Omental fat pad (tissue), 4 donors: ENCODE measurements at places on chromosomes 4 and X. TPM values are rescaled to one million over a fixed set of nuclear protein-coding genes. Genes with fewer than 3 reads are reported as not detected.

The MBTPS2 gene
- 8.3 TPM for total RNA-seq

The IGSF1 gene
- total RNA-seq, result 2.0 TPM

The POU3F4 gene
- total RNA-seq, result not detected

The F9 gene
- not detected for total RNA-seq

The C4orf51 gene
- not detected for total RNA-seq

The CT45A5 gene
- not detected for total RNA-seq

The FAM9B gene
- total RNA-seq, result not detected

The PTPN13 gene
- 80.1 TPM for total RNA-seq

The CORIN gene
- total RNA-seq, result 0.28 TPM

The GAGE12C gene
- total RNA-seq, result not detected

The UGT2A3 gene
- total RNA-seq, result not detected

The LINC00632 gene
- total RNA-seq, result 458 TPM

The TCEAL7 gene
- 3.8 TPM for total RNA-seq

The HMGN5 gene
- 2.6 TPM for total RNA-seq

The SAGE1 gene
- total RNA-seq, result not detected

The XAGE1B gene
- total RNA-seq, result not detected

The ATP10D gene
- total RNA-seq, result 10.2 TPM

The EIF4E gene
- total RNA-seq, result 208 TPM

The STATH gene
- not detected for total RNA-seq

The ZNF711 gene
- 0.38 TPM for total RNA-seq

The ADH1C gene
- total RNA-seq, result 59.9 TPM

The GLRA3 gene
- total RNA-seq, result not detected
